ENCODE measurements at places on chromosomes 6 and 20. TPM values are rescaled to one million over a fixed set of nuclear protein-coding genes. Genes with fewer than 3 reads are reported as not detected.

The PREX1 gene
- polyA plus RNA-seq, result 26.4 TPM

The CTNNBL1 gene
- 51.0 TPM for polyA plus RNA-seq

- no peak overlapping the region for H3K27ac ChIP-seq
- H3K4me1 ChIP-seq, result peaks cover 10% of the 10 kb centered on the region
- no peaks in the 10 kb centered on the region for H3K36me3 ChIP-seq
- no peak overlapping the region for H3K4me3 ChIP-seq
Observed at GRCh38 chr20:34530342-34530741, 14.1 kb downstream of the DYNLRB1 start.

The TRAM2 gene
- polyA plus RNA-seq, result 25.5 TPM

DNA sequence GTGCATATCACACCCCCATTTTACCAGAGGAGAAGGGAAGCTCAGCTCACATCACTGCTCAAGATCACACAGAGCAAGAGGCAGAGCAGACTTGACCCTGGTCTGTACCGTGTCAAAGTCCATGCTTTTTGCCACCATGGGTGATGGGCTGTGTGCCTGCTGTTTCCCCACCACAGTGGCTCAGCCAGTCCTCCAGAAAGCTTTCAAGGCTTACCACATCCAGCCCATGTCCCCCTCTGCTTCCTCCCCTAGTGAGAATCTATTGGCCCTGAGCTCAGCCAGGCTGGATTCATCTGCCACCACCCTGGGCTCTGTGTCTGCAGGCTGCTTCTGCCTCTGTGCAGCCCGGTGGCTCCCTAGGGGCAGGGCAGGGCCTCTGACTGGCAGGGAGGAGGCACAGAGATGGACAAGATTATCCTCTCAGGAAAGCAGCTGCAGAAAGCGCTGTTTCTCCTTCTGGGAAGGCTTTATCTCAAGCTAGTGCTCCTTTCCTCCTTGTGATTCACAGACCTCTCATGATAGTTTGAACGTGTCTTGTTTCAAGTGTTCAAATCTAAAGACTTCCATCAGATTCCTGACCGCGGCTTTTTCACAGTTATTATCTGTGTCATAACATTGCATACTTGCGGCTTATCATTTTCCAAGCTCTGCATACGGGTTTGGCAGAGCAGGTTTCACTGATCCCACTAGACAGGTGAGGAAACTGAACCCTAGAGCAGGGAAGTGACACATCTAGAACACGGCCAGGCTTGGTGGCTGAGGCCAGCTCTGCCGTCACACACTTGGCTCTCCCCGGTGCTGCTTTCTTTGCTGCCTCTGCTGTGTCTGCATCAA is 37.4 kb downstream of the VEGFA start:
- H3K4me3 ChIP-seq, result no peak overlapping the region
- no peaks in the 10 kb centered on the region for H3K36me3 ChIP-seq
- peaks cover 3% of the 10 kb centered on the region for H3K4me1 ChIP-seq
- no peak for DNase-seq

- H3K4me1 ChIP-seq, result no peaks in the 10 kb centered on the region
- DNase-seq, result no peak
- H3K36me3 ChIP-seq, result no peaks in the 10 kb centered on the region
- H3K27ac ChIP-seq, result no peak overlapping the region
Observed at GRCh38 chr6:3644739-3645012, 106.8 kb downstream of the PXDC1 start.

The RSPH4A gene
- 11.3 TPM for polyA plus RNA-seq

GRCh38 chr20:1671891-1672669 is 14.5 kb upstream of the SIRPG start:
- H3K27me3 ChIP-seq, result no peaks in the 10 kb centered on the region
- no peaks in the 10 kb centered on the region for H3K36me3 ChIP-seq
- DNase-seq, result no peak
- no peak overlapping the region for H3K4me3 ChIP-seq

- peaks cover 32% of the 10 kb centered on the region for H3K27me3 ChIP-seq
- H3K4me1 ChIP-seq, result no peaks in the 10 kb centered on the region
- H3K27ac ChIP-seq, result no peak overlapping the region
- H3K4me3 ChIP-seq, result no peak overlapping the region
- H3K36me3 ChIP-seq, result no peaks in the 10 kb centered on the region
Observed at GRCh38 chr6:2531426-2532215, 219.1 kb downstream of the MYLK4 start.

The WFDC5 gene
- polyA plus RNA-seq, result not detected

DNA sequence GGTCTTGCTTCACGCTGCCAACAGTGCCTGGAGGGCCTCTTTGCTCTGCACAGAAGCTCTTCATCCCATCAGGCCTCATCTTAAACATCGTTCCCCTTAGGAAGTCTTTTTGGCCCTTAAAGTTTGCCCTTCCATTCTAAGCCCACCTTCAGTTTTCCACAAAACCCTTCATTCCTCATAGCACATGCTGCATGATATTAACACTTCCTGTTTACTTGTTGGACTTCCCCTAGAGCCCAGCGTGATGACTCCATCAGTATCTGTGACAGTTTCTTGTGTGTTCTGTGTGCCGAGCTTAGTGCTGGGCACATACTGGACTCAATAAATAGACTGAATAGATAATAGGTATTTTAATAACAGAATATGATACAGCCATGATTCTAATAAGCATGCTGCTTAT is 2.2 kb downstream of the NT5DC1 start:
- H3K27ac ChIP-seq, result no peak overlapping the region
- no peaks in the 10 kb centered on the region for H3K27me3 ChIP-seq
- no peak for DNase-seq
- no peak overlapping the region for H3K4me3 ChIP-seq
- H3K4me1 ChIP-seq, result peaks cover 68% of the 10 kb centered on the region
- H3K36me3 ChIP-seq, result no peaks in the 10 kb centered on the region

The KCNQ5 gene
- polyA plus RNA-seq, result 2.5 TPM
